ENCODE measurements at places on chromosomes 11 and 22.

- no peak for DNase-seq
These were observed 644 bp downstream of the YPEL4 start for GRCh38 chr11:57648801-57649735.

- no peak for DNase-seq
These were observed 85.8 kb downstream of the EFCAB6 start for GRCh38 chr22:43726322-43726721.

DNA sequence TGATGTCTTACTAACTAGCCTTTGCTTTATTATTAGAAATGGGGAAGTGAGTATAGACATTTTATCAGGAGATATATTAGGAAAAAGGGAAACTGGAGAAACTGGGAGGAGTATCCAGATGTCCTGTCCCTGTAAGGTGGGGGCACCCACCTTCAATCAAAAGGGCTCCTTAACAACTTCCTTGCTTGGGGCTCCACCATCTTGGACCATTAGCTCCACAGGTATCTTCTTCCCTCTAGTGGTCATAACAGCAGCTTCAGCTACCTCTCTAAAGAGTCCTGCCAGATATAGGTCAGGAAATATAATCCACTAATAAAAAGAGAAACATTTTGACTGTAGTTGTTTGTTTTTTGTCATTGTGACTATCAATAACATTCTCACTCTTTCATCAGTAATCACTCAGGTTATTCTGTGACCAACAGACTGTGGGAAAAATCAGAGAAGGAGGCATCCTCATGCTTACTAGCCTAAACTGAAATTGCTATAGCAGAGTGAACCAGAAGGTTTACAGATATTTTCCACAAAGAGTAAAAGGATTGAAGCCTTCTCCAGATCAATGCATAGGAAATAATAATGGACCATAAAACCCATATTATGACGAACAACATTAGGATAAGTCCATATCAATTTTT lies 10.4 kb downstream of the OR51B4 start:
- no peak for DNase-seq

DNA sequence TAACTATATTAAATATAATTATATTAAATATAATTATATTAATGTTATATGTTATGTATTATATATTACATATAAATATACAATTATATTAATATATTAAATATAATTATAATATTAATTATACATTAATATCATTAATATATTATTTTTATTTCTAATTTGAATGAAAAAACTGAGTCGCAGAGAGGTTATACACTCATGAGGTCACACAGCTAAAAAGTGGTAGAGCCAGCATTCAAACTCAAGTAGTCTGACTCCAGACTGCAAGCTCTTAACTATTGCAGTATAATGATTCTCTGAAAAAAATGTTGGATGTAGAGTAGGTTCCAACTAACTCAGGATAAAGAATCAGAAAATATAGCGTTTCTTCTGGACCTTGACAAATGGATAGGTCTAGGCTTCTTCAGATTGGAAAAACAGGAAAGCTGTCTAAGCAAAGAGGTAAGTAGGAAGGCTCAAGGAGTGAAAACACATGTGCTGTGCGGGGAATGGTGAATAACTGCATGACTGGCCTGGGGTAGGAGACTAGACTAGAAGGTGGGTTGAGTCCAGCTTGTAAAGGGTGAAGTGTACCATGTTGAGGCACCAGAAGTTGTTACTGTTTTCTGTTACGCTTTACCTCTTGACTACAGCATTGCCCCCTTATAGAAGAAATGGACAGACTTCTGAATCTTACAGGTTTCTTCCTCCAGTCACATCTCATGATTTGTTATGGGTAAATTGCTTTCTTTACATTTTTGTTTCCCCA lies 80.3 kb downstream of the TRIM44 start:
- no peak for DNase-seq

DNA sequence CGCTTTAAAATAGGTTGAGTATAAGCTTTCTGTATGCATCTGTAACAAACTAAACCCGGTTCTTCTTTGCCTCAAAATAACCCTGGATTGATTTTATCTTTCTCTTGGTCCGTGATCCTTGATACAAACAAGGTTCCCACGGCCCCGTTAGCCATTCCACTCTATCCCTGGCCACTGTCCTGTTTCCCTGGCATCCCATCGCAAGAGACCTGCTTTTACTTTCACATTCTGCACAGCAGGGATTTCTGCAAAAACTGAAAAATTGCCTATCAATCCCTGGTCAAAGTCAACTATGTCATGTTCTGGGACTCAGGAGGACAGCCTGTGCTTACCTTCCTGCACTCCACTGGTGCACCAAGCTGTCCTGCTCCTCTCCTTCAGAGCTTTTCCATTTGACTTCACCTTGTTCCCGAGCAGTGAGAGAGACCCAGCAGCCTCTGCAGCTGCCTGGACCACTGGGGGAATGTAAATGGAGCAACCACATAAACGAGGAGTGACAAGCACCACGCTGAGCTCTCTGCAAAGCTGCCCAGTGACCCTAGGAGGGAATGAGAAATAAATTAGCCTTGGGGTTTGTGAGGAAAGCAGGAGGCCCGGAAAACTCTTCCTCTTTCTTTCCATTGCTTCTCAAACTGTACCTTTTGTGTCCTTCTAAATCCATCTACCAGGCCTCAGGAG lies 175.9 kb downstream of the NTM start:
- DNase-seq, result no peak

DNA sequence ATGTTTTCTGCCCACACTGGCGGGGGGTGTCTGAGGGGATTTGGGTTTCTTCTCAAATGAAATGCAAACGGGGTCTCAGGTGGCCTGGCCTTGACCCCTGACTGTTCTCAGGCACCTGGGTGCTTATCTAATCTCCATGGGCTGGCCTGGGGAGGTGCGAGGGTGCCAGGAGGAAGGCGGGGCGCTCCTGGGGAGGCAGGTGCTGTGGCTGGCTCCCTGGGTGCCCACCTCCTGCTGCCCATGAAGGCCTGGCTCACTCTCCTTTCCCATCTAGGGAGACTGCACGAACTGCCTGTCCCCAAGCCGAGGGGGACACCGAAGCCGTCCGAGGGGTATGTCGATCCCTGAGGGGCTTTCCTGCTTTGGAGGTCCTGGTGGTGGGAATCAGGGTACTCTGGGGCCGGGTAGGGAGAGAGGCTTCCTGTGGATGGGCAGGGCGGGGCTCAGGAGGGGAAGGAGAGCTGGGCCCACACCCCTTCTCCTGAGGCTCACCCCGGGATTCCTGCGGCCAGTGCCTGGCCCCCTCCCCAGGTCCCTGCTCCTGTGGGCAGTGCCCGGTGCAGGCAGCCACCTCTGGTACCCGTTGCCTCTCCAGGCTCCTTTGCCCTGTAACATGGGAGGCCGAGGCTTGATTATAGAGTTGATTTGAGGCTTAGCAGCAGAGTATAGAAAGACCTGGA lies 18.4 kb downstream of the MICALL1 start:
- DNase-seq, result no peak

DNA sequence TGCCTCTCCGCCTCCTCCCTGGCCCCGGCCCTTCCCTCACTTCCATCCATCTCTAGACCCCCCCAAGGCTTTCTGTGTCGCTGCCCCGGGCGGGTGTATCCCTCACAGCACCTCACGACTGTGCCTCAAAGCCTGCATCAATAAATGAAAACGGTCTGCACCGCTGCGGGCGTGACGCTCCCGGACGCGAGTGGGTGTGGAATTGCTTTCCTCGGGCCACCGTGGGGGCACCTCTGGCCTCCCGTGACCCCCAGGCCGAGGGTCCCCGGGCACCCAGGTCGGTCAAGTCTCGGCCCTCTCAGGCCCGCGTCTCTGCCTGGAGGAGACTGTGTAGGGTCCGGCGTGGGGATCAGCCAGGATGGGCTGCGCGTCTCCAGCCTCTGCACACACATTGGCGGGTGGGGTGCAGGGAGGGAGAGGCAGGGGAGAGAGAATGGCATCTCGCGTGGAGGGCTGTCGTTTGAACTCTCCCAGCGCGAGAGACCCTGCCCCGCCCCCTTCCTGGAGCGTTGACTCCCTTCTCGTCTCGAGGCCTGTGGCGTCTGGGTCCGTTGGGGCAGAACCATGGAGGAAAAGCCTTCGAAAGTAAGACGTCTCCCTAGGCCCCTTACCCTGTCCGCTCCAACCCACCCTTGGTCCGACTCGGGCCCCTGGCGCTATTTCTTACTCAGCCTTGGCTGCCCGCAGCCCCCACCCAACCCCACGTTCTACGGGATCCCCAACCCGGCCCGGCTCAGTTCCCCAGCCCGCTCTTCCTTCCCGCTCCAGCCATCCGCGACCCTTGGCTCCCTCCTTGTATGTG lies at the start of gene CATSPERZ:
Gene CATSPERZ, plus strand, starts transcription at position 512 of the 802 bp plus-strand sequence. Its CDS starts 53 bp downstream, at position 565.
- no peak for DNase-seq

DNA sequence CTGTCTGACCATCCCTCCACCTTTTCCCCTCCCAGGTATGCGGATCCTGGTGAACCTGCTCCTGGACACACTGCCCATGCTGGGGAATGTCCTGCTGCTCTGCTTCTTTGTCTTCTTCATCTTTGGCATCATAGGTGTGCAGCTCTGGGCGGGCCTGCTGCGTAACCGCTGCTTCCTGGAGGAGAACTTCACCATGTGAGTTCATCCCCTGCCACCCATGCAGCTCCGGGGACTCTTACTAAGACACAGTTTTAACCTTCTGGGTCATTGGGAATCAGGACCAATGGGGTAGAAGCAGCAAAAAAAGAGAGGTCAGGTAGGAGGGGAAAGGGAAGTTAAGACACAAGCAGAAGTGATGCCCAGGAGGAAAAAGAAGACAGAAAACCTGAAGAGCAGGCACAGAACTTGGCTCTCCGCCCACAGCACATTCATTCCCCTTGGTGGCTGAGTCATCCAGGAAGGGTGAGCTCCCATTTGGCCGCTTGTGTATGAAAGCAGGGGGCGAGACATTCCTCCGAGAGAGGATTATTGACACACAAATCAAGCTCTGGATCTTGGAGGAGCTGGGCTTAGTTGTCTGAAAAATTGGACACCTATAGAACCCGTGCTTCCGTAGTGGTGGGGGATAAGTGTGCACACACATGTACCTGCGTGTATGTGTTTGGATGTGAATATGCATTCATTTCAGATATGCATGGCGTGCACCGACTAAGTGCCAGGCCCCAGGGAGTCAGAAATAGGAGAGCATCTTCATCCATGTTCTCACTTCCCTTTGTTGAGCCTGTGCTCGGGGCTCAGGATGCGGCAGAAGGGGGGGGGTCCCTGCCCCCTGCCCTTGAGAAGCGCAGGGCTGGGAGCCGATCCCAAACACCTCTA lies 64.2 kb downstream of the CACNA1I start:
- DNase-seq, result no peak

Measured in T-helper 1 cell (primary cell).